ENCODE measurements at places on chromosomes 1 and 21.

GRCh38 chr1:82578086-82578726 is 777.5 kb downstream of the ADGRL2 start:
- H3K36me3 ChIP-seq: no peaks in the 10 kb centered on the region
- no peak overlapping the region for H3K4me3 ChIP-seq
- DNase-seq: no peak

DNA sequence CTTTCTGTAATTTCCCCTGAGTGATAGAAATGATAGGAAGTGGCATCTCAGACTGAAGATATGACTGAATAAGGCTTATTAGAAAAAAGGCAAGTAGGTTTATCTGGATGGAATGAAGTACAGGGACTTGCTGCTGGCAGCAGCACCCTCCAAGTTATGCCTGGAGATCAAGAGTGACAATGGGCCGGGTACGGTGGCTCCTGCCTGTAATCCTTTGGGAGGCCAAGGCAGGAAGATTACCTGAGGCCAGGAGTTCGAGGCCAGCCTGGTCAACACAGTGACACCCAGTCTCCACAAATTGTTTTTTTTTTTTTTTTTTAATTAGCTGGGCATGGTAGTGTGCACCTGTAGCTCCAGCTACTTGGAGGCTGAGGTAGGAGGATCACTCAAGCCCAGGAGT is 87.8 kb downstream of the SCCPDH start:
- no peaks in the 10 kb centered on the region for H3K36me3 ChIP-seq
- no peak overlapping the region for H3K4me3 ChIP-seq
- no peak overlapping the region for H3K27ac ChIP-seq
- no peak for DNase-seq
- H3K27me3 ChIP-seq: no peaks in the 10 kb centered on the region

DNA sequence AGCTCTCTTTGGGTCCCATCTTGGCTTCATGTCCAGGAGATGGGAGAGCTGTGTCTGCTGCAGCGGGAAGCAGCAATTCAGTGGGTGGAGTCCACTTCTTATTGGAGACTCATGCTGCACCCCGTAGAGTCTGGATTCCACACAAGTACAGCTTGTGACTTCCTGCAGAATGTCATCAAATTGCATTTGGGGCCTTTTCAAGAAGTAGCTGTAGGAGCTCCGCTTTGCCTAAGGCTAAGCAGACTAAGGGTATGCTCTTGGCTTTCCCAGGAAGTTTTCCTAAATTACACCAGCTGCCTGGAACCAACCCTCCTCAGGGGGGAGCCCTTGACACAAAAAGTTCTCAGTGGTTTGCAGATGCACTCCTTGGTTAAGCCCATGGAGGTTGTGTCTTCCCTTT is 5.7 kb upstream of the MOB3C start:
- no peak overlapping the region for H3K4me3 ChIP-seq
- no peak for DNase-seq

DNA sequence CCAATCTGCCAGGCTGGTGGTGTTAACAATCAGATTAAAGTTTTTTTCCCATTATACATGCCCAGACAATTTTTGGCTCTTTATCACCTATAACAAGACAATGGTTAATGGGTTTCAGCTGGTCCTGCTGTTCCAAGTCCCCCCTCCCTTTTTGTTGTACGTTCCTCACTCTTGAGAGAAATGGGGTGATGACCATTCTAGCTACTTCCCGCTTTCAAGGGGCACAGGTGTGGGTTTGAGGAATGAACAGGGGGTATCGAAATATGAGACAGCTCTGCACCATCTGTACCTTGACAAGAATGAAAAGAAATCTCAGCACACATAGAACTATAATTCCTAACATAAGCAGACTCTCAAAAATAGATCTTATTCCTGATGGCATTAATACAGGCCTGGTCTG is 326.8 kb downstream of the PTPRU start:
- H3K27me3 ChIP-seq: no peaks in the 10 kb centered on the region
- DNase-seq: no peak
- H3K4me1 ChIP-seq: no peaks in the 10 kb centered on the region
- no peak overlapping the region for H3K27ac ChIP-seq

- H3K27me3 ChIP-seq: no peaks in the 10 kb centered on the region
- no peaks in the 10 kb centered on the region for H3K36me3 ChIP-seq
- H3K27ac ChIP-seq: no peak overlapping the region
- no peak overlapping the region for H3K4me3 ChIP-seq
- H3K4me1 ChIP-seq: no peaks in the 10 kb centered on the region
- no peak for DNase-seq
Observed at GRCh38 chr1:103254691-103255090, 146.4 kb upstream of the COL11A1 start.

DNA sequence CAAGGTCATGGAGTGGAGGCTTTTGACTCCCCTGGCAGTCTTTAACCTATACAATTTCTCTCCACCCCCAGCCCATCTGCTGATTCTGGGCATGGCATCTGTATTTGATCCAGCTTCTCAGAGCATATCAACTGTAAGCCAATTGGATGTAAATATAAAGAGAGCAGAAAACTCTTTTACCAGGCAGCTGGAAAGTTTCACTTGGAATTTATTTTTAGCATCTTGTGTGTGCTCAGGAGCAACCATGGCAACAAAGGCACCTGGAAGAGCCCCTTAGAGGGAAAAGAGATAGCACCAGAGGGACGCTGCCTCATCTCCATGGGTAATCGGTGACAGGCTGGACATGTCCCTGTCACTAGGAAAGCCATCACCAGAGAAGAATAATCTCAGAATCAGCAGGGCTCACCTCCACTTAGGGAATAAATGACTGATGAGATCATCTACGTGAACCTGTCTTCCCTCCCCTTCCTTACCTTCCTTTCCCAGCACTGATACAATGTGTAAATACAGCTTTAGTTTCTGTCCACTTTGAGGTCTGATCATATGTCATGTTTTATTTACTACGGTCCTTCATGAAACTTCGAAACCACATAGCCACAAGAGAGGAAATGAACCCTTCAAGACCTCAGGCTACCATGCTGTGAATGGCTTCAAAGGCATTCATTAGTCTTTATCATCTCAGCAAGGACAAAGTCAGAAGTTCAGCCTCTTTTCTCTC is 25.3 kb upstream of the SIPA1L2 start:
- no peak overlapping the region for H3K27ac ChIP-seq
- DNase-seq: no peak
- H3K4me3 ChIP-seq: no peak overlapping the region
- no peaks in the 10 kb centered on the region for H3K36me3 ChIP-seq

- DNase-seq: peak; percentile 11
- no peak overlapping the region for H3K27ac ChIP-seq
- no peak overlapping the region for H3K4me3 ChIP-seq
- H3K4me1 ChIP-seq: no peaks in the 10 kb centered on the region
- H3K36me3 ChIP-seq: no peaks in the 10 kb centered on the region
Observed at GRCh38 chr1:59976194-59977074, 49.9 kb upstream of the CYP2J2 start.

DNA sequence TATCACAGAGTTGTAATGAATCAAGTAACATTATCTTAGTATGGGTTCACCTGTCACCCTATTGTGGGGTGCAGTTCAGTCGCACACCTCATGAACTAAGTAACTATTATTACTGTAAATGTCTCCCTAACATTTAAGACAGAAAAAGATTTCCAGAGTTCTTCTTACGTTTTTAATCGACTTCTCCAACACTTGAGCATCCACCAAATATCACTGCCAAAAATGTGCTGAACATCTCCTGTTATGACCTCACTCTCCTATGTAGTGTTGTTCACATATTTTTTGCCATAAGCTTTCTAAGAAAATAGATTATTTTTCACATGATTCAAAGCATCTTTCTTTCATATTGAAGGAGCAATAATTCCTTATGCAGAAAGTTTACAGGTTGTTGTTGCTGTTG is 1.3 kb downstream of the TTLL7 start:
- H3K4me3 ChIP-seq: no peak overlapping the region
- H3K27me3 ChIP-seq: peaks cover 22% of the 10 kb centered on the region
- H3K4me1 ChIP-seq: peaks cover 6% of the 10 kb centered on the region
- H3K27ac ChIP-seq: no peak overlapping the region
- H3K36me3 ChIP-seq: no peaks in the 10 kb centered on the region
- no peak for DNase-seq

- no peaks in the 10 kb centered on the region for H3K4me1 ChIP-seq
- DNase-seq: no peak
Observed at GRCh38 chr1:14626869-14627607, 28.6 kb downstream of the KAZN start.

DNA sequence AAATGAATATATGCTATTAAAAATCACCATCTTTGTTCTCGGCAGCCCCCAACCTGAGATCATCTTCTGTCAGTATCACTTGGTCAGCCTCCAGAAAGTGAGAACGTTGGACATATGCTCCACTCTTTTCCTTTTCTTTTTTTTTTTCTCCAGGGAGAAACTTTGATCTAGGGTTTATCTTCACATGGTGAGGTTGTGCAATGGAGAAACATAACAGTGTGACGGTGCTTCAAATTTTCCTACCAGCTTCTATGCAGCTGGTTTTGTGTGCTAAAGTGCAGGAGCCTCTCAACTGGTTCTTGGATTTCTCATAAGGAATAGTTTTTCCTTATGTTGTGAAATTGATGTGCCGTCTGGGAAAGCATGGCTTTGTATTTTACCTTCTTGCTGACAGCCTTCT is 1202.9 kb downstream of the NCAM2 start:
- DNase-seq: no peak
- no peaks in the 10 kb centered on the region for H3K27me3 ChIP-seq
- no peaks in the 10 kb centered on the region for H3K4me1 ChIP-seq
- H3K4me3 ChIP-seq: no peak overlapping the region
- H3K36me3 ChIP-seq: no peaks in the 10 kb centered on the region

GRCh38 chr1:108815566-108815965 is 41.3 kb downstream of the AKNAD1 start:
- no peaks in the 10 kb centered on the region for H3K4me1 ChIP-seq
- no peaks in the 10 kb centered on the region for H3K27me3 ChIP-seq
- no peak for DNase-seq
- no peak overlapping the region for H3K4me3 ChIP-seq

- H3K4me3 ChIP-seq: no peak overlapping the region
- H3K27me3 ChIP-seq: no peaks in the 10 kb centered on the region
- H3K27ac ChIP-seq: no peak overlapping the region
- no peaks in the 10 kb centered on the region for H3K4me1 ChIP-seq
- H3K36me3 ChIP-seq: no peaks in the 10 kb centered on the region
Observed at GRCh38 chr1:244154872-244155531, 103.9 kb downstream of the ZBTB18 start.

- H3K4me1 ChIP-seq: peaks cover 9% of the 10 kb centered on the region
- no peak overlapping the region for H3K4me3 ChIP-seq
- H3K27me3 ChIP-seq: no peaks in the 10 kb centered on the region
Observed at GRCh38 chr1:24437631-24438396, 22.2 kb downstream of the NIPAL3 start.

DNA sequence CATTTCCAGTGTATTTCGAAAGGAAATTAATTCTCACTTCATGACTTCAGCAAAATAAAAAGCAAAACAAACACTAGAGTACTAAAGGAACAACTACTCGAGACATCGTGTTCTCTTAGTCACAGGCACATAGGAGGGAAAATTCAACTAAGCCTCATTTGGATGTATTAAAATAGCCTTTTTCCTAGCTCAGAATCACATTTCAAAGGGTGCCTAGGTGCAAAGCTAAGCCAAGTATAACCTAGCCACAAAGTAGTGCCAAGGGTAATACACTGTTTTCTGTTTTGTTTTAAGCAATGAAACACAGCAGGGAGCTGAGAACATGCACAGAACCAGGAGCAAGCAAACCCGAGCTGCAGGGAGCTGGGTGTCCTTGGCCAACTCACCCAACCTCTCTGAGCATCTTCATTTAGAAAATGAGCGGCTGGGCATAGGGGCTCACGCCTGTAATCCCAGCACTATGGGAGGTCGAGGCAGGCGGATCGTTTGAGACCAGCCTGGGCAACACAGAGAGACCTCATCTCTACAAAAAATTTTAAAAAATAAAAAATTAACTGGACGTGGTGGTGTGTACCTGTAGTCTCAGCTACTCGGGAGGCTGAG is 26.6 kb upstream of the ACBD6 start:
- H3K4me1 ChIP-seq: no peaks in the 10 kb centered on the region
- H3K4me3 ChIP-seq: no peak overlapping the region
- no peak for DNase-seq

GRCh38 chr1:116166655-116167054 is 55.5 kb downstream of the MAB21L3 start:
- peaks cover 3% of the 10 kb centered on the region for H3K27me3 ChIP-seq
- H3K4me3 ChIP-seq: no peak overlapping the region
- peaks cover 14% of the 10 kb centered on the region for H3K4me1 ChIP-seq
- no peak for DNase-seq
- no peaks in the 10 kb centered on the region for H3K36me3 ChIP-seq

- no peaks in the 10 kb centered on the region for H3K36me3 ChIP-seq
- DNase-seq: no peak
- H3K27ac ChIP-seq: no peak overlapping the region
- peaks cover 5% of the 10 kb centered on the region for H3K4me1 ChIP-seq
- H3K27me3 ChIP-seq: no peaks in the 10 kb centered on the region
Observed at GRCh38 chr21:42254651-42255601, 36.0 kb downstream of the ABCG1 start.

GRCh38 chr1:174580801-174581200 is 133.0 kb downstream of the GPR52 start:
- no peaks in the 10 kb centered on the region for H3K36me3 ChIP-seq
- H3K27me3 ChIP-seq: no peaks in the 10 kb centered on the region
- H3K4me1 ChIP-seq: no peaks in the 10 kb centered on the region
- no peak overlapping the region for H3K27ac ChIP-seq
- no peak overlapping the region for H3K4me3 ChIP-seq

GRCh38 chr1:212491454-212491853 is 58.7 kb downstream of the NENF start:
- H3K36me3 ChIP-seq: no peaks in the 10 kb centered on the region
- H3K27me3 ChIP-seq: peaks cover 1% of the 10 kb centered on the region
- H3K4me3 ChIP-seq: no peak overlapping the region
- H3K4me1 ChIP-seq: no peaks in the 10 kb centered on the region
- no peak overlapping the region for H3K27ac ChIP-seq

DNA sequence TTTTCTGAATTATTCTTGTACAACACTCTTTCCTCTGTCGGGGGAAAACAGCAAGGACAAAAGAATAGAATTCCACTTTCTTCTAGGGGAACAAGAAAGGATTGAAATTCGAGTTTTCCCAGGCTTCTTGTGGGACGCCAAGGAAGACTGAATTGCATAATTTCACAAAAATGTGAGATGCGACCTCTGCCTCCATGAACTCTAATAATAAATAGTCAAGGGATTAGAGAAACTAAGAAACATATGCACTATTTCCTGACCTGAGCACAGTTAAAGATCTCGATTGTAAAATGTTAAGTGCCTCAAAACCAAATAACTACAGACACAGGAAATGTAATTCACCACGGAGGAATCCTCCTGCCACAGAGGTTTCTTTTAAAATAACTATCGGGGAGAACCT is 117.3 kb upstream of the MARK1 start:
- H3K27me3 ChIP-seq: no peaks in the 10 kb centered on the region
- no peaks in the 10 kb centered on the region for H3K4me1 ChIP-seq
- H3K27ac ChIP-seq: no peak overlapping the region
- DNase-seq: no peak

- DNase-seq: peak; percentile 46
- H3K4me3 ChIP-seq: no peak overlapping the region
- H3K27ac ChIP-seq: no peak overlapping the region
- no peaks in the 10 kb centered on the region for H3K27me3 ChIP-seq
- H3K36me3 ChIP-seq: no peaks in the 10 kb centered on the region
- no peaks in the 10 kb centered on the region for H3K4me1 ChIP-seq
Observed at GRCh38 chr1:18875107-18875795, 15.8 kb upstream of the TAS1R2 start.

GRCh38 chr21:37337831-37338230 is 28.7 kb upstream of the DYRK1A start:
- H3K4me1 ChIP-seq: no peaks in the 10 kb centered on the region
- no peak overlapping the region for H3K27ac ChIP-seq
- no peak for DNase-seq
- no peak overlapping the region for H3K4me3 ChIP-seq
